ENCODE measurements at places on chromosomes 13 and 19.

GRCh38 chr13:52137489-52137888 is 8.6 kb upstream of the NEK5 start:
- DNase-seq, result no peak

DNA sequence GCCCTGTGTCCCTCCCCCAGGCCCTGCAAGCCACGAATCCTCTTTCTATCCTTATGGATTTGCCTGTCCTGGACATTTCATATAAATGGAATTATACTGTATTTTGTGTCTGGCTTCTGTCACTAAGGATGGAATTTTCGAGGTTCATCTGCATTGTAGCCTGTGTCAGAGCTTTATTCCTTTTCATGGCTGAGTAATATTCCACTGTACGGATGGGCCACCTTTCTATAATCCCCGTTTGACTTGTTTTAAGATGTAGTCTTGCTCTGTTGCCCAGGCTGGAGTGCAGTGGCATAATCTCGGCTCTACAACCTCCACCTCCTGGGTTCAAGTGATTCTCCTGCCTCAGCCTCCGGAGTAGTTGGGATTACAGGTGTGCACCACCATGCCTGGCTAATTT is 3.9 kb upstream of the KDM4B start:
- no peak for DNase-seq

DNA sequence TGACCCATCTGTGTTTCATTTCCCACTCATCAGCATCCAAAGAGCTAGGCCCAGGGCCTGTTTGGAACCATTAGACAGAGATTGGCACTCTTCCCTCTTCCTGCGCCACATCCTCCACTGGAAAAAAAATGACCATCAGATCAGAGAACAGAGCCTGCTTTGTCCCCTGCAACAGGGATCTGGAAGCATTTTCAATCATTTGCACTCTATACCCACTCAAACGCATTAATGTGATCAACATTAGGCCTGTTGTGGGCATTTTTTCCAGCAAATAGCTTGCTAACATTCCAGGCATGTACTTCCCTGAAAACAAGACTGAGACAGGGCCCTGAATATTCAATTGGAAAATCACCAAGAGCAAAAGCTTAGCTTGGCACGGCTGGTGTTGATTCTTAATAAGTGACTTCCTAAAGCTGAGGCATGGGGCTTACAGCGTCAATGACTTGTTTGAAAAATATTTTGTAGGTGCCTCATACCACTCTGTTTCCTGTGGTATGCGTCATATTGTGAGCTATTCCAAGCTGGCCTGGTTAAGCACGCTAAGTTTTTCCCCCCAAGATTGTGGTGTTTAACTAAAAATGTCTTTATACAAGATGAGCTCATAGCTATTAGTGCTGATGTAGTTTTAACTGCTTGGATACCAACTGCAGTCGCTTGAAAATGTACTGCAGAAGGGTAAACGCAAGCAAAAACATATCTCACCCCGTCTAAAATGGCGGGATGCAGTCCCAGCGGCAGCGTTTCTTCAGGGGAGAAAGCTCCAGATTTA is 404.4 kb downstream of the SPRY2 start:
- DNase-seq, result no peak

- DNase-seq, result no peak
Observed at GRCh38 chr13:50539791-50540530, 303.5 kb downstream of the DLEU7 start.

DNA sequence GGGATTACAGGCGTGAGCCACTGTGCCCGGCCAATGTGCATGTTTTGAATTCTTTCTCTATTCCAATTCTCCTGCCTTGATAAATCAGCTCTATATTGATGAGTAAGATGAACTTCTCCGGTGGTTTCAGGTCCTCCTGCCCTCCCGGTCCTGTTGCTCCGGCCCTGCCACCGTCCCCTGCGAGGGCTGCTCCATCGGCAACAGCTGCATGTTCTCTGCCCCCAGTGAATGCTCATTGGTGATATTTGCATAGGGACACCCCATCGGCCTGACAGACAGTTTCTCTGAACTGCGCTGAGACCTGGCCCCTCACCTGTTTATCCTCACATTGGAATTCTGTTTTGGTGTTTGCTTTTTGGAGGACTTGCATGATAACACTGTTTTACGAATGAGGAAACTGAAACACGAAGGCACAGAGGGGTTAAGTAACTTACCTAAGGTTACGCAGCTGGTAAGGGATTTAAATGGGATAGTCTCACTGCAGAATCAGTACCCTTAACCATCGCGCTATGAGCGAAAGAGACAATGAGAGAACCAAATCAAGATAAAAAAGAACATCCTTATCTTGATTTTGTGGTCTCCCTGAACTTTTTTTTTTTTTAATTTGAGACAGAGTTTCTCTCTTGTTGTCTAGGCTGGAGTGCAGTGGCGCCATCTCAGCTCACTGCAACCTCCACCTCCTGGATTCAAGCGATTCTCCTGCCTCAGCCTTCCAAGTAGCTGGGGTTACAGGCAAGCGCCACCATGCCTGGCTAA is 32.2 kb downstream of the ZNF557 start:
- DNase-seq, result no peak

- DNase-seq, result no peak
Observed at GRCh38 chr13:24642219-24642618, 38.0 kb upstream of the ATP12A start.

DNA sequence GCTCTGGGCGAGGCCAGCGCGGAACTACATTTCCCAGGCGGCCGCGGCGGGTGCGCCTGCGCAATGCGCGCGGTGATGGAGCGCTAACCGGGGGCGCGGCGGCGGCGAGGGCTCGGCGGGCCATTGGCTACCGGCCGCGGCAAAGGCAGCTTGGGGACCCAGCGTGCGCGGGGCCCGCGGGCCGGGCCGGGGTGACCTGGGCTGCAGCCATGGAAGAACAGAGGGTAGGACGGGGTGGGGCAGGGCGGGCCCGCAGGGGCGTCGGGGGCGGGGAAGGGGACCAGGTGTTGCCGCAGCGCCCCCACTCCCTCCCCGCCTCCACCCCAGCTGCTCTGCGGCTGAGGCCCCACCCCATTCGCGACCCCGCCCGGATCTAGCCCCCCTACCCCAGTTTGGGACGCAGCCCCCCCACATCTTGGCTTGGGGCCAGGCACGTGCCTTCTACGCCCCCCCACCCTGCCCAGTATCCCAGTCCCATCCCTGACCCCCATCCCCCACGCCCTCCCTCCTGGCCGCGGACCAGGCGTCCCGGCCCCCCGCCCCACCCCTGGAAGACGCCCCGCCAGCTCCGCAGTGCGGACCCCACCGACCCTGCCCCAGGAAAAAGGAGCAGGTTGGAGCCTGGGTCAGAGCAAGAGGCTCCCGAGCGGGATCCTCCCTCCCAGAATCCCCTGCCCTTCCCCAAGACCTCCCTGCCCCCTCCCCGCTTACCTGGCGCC is at the start of gene FSD1:
Gene FSD1, plus strand, starts transcription at position 61 of the 719 bp plus-strand sequence. Its CDS starts 149 bp downstream, at position 210.
- DNase-seq, result peak; percentile 66

GRCh38 chr19:17692566-17692965 is 4.4 kb upstream of the UNC13A start:
- no peak for DNase-seq

DNA sequence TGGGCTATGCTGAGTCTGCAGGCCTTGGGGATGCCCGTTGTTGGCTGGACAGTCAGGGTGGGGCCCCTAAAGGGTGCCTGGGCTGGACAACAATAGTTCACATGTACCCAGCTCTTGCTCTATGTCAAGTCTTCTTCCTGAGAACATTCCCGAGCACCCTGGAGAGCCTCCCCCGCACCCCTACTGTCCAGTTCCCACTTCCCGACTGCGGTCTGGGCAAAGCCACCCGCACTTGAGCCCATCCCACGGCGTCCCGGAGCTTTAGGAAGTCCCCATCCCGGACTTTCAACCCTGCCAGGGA is 1.1 kb upstream of the MPND start:
- no peak for DNase-seq

GRCh38 chr19:29983568-29983967 is 41.5 kb downstream of the URI1 start:
- DNase-seq, result no peak

- peak; percentile 74 for DNase-seq
Observed at GRCh38 chr13:51453207-51453958, 547 bp upstream of the INTS6 start.

- DNase-seq, result no peak
Observed at GRCh38 chr13:91111476-91112200, 235.8 kb upstream of the MIR17HG start.

DNA sequence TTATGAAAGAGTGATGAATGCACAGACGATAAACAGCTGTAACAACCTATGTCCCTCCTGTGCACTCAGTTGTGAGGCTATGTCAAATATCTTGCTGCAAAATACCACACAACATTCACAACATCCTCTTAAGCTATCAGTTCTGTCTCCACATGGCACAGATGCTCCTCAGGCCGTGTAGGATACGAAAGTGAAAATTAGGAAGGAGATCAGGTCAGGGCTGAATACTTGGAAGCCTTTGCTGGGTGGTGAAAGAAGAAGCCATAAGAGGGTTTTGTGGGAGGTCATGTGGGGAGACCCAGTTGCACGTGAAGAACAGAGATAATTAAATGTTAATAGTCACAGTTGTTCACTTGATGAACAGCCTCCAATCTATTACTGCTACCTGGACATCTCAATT is 58.9 kb downstream of the RXFP2 start:
- no peak for DNase-seq

GRCh38 chr13:60201286-60201685 is 37.6 kb upstream of the DIAPH3 start:
- no peak for DNase-seq

GRCh38 chr13:43516401-43516833 is 270.4 kb downstream of the ENOX1 start:
- no peak for DNase-seq

DNA sequence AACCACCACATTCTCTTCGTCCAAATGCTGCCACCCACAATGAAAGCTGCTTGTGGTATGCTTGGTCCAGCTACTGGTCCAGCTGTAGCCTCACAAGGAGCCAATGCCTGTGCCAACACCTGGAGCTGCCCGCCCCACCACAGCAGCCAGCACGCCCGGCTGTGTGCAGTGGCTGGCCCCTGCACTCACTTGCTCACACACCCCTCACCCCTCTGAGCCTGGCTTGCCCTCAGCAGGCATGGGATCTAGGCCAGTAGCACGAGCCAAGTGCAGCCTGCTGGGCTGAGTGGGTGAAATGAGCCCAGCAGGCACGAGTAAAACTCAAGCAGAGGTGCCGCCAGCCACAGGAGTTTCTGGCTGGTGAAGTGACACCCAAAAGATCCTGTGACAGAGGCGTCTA is 2096.4 kb upstream of the PCDH20 start:
- no peak for DNase-seq

GRCh38 chr19:47417746-47418691 is 1.3 kb downstream of the MEIS3 start:
- no peak for DNase-seq

DNA sequence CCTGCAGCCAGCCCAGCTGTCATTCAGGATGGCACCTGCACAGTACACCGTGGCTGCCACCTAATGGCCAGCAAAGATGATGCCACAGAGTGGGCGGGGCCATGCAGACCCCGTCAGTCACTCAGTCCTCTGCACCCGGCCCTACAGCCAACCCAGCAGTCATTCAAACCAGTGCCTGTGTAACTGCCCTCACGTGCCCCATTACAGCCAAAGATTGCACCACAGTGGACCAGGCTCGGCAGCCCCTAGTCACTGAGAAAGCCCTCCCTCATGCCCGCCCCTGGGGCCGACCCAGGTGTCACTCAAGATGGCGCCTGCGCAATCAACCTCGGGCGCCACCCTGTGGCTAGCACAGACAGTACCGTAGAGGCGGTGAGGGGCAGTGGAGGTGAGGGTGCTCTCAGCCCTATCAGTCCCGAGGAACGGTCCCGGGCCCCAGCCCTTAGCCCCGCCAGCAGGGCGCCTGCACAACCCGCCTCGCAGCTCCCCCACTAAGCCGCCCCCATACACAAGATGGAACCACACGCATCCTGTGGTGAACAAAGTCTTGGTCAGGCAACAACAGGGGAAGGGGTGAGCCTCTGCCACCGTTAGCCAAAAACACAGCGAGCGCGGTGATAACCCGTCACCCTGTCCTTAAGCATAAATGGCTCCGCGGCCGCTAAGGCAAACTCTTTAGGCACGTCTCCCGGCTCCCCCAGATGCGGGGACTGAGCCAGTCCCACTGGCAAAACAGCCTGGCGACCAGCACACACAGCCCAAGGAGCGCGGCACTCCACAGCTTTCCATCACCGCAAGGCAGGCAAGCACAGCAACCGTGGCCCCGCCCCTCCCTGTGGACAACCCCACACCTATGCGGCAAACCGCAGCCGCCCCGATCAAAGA is 2.3 kb downstream of the PEG3 start:
- DNase-seq, result no peak

DNA sequence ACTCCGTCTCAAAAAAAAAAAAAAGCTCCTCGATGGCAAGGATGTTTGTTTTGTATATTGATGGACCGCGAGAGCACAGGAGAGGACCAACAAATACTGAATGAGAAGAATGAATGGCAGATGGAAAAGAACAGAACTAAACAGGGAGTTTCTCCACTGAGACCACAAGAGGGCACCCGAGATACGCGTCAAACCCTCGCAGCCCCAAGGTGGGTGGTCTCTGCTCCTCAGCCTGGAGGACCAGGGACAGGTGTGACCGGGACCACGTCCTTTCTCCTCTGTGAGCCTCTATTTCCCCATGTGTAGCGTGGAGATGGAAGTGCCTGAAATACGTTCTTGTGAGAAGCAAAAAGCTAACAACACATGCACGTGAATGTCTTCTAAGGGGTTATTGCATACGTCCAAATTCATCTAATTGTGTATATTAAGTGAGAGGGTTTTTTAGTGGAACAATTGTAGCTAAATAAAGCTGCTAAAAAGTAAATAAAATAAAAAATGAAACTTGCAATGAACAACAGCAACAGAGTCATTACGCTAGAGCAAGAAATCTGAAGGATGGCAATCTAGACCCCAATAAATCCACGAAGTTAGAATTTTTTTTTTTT is 8.3 kb upstream of the CDC42EP5 start:
- DNase-seq, result no peak

DNA sequence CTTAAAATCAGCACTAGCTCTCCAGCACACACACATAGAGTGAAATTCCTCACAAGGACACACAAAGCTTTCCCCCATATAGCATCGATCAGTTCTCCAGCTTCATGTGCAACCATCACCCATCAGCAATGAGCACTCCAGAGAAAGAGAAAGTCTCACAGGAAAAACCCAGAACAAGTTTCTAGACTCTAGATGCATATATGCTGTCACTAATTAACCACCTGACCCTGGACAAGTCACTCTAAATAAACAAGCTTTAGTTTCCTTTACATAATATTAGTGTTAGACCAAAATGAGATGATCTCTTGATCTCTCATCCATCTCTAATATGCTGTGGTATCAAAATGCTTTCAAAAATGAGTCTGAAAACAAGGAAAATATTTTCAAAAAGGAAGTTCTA is 81.2 kb downstream of the TBC1D4 start:
- no peak for DNase-seq

GRCh38 chr19:39401070-39401548 is 5.5 kb upstream of the ZFP36 start:
- no peak for DNase-seq

GRCh38 chr19:30785458-30786137 is 413.4 kb downstream of the ZNF536 start:
- no peak for DNase-seq

GRCh38 chr13:75333103-75333502 is 148.9 kb downstream of the TBC1D4 start:
- DNase-seq, result no peak
